ENCODE measurements at places on chromosomes 11 and 22.

GRCh38 chr11:45262900-45263299 is 23.2 kb downstream of the SYT13 start:
- no peak for DNase-seq

DNA sequence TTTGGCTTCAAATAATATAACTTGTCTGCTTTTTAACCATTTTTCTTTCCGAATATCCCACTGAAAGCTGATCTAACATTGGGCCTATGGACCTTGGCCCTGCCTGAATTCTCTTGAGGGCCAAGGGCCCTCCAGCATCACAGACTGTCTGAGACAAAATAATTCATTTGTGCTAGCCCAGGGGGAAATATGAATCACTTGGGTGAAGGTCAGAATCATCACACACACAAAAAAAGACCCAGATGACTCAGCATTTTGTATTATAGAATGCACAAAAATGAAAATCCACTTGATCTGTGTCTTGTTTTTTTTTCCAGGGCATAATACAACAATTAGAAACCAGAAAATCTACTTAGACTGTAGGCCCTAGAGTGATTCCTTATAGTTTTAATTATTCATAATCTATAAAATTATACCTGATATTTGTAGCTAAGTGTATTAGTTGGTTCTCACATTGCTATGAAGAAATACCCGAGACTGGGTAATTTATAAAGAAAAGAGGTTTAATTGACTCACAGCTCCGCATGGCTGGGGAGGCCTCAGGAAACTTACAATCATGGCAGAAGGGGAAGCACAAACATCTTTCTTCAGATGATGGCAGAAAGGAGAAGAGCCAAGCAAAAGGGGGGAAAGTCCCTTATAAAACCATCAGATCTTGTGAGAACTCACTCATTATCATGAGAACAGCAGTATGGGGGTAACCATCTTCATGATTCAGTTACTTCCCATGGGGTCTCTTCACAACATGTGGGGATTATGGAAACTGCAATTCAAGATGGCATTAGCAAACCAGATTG is 15.6 kb upstream of the RDX start:
- DNase-seq, result no peak

DNA sequence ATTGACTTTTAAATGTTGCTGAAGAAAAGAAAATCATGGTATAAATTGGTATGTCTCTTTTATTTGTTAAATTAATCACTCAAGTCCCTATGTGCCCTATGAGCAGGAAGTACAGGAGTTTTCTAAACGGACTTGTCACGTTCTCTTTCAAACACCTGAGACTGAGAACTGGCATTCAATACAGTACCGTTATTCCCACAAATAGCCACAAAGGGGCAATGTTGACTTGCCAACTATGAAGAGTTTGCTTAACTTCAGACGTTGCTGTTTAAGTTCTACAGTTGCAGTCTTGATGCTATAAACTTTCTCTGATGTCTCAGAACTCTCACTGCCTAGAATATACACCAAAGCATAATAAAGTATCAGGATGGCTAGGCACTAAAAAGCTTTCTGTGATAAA is 7.6 kb downstream of the OR56A1 start:
- DNase-seq, result peak; percentile 0

DNA sequence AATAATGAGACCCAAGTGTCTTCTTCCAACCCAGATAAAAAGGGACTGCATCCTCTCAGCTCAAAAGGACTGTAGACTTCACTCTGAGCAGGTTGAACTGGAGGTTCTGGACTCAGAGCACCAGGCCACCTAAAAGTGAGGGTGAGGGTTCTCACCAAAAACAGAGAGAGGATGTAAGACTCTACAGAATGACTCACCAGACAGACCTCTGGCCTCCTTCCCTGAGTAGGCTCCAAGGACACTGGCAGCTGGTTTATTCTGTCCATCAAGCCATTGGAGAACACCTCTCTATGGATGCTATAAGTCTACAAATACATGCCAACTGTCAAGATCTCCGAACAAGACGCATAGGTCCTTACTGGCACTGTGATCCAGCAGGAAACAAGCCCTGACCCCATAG is 27.2 kb downstream of the FEZ1 start:
- no peak for DNase-seq

GRCh38 chr11:4134806-4135205 is 40.2 kb downstream of the RRM1 start:
- no peak for DNase-seq

GRCh38 chr11:115244758-115245157 is 259.5 kb downstream of the CADM1 start:
- no peak for DNase-seq

DNA sequence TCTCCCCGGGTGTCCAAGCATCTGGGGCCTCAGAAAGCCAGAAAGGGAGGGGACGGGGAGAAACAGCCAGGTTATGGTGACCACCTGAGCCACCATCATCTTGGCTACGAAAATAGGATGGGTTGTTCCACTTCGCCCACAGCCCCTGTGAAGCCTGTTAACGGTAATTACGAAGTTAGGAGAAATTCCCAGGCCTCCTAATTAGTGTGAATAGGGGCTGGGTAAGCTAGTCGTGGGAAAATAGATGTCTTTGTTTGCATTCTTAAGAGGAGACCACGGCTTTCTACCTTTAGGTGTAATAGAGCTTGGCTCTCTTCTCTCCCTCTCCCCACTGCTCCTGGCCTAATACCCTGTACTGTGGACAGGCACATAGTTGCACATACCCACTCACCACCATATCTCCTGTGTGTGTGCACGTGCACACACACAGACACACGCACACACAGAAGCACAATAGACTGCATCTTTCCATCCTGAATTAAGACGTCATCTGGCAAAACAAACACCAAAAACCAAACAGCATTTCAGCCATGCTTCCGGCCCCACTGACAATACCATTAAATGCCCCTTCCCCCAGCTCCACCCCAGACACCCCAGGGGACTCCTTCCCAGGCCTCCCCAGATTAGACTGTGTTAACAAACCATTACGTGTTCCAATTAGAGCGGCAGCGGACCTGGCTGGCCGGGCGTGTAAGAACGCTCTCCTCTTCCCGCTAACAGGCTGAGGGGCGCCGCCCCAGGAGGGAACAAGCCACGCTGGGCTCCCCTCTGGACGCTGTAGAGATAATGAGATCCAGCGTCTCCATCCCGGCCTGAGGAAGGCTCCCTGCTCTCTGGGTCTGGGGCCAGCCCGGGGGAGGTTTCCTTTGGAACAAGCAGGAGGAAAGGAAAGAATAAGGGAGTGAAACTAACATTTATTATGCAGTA is 72.8 kb downstream of the TP53I11 start:
- DNase-seq, result no peak

- no peak for DNase-seq
These were observed 100.0 kb upstream of the NNMT start for GRCh38 chr11:114195981-114196731.

GRCh38 chr22:40898850-40899357 is 37.0 kb upstream of the DNAJB7 start:
- DNase-seq, result peak; percentile 12

- no peak for DNase-seq
These were observed 232.5 kb downstream of the RAB38 start for GRCh38 chr11:87942786-87943185.

DNA sequence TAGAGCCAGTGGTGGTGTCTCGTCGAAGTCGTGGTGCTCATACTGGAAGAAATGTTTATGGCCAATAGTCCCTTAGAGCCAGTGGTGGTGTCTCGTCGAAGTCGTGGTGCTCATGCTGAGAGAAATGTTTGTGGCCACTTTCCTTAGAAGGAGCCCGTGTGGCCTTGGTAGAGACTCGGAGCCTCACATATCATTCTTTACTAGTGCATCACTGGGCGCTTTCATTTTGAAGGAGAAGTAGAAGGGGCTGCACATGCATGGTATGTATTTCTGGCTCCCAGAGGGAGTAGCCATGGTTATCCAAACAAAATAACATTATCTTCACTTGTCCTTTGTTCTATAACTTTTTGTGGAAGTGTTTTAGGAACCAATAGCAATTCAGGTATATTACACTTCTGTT is 69.5 kb downstream of the JAM3 start:
- no peak for DNase-seq

DNA sequence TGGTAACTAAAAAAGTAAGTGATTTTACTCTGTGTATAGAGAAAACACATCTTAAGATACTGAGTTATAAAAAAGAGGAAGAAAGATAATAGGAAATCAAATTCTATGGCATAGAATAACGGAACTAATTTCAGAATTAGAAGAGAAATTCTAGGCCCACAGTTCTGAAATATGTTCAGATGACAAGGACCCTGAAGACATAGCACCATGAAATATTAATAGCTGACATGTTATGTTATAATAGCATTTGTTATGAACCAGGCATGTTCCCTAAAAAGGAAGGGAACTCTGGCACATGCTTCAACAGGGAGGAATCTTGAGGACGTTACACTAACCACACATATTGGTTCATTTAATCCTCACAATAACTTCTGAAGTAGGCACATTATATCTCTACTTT is 32.7 kb downstream of the PRDM10 start:
- no peak for DNase-seq

- DNase-seq, result no peak
These were observed 2084.3 kb downstream of the LRRC4C start for GRCh38 chr11:39374963-39375698.

GRCh38 chr11:122593473-122594420 is 61.8 kb upstream of the UBASH3B start:
- no peak for DNase-seq

GRCh38 chr22:46600273-46600796 is 19.9 kb upstream of the GRAMD4 start:
- DNase-seq, result no peak

DNA sequence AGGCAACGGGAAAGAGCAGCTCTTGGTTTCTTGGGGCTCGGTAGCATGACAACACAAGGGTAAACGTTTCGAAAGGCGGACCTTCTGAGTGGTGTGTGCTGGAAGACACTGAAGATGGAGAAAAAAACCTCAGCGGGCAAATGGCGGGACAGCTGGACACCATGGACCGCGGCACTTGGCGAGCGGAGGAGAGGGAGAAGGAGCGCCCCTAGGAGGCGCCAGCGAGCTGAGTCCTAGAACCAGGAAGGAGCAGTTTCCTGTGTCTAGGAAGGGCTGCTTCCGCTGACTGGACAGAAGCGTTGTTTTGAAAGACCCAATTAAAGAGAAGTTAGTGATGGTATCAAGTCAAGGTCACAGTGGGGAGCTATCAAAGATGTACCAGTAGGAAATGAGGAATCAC is 44.0 kb upstream of the OPCML start:
- no peak for DNase-seq

DNA sequence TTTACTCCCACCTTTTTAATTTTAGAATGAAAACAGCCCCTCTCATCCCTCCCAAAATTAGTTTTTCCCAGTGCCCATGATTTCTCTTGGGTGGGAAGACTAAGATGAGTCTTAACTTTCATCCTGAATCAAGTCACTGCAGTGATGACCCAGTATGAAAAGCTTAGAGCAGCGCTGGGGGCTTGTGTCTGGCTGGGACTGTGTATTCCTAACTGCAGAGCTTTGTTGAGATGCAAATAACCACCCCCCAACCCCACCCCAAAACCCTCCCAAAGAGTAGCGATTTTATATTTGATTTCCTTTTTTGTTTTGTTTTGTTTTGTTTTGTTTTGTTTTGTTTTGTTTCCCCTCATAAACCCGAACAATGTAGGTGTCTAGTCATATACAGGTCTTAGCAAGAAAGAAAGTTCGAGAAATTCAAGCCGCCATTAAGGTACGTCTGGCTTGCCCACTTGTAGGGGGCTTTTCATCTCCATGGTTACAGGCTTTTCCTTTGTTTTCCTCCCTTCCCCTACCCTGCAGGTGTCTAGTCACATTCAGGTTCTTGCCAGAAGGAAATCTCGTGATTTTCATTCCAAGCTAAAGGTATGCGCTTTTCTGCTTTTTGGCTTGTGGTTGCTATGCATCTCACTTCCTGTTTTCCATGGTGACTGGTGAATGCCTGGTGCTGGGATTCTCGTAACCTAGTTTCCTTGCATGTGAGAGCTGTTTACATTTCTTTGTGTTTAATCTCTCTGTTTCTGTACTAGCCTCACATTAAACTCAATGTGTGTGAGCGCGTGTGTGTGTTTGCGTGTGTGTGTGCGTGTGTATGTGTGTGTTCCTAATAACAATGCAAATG is 144.6 kb upstream of the RASSF10 start:
- no peak for DNase-seq

DNA sequence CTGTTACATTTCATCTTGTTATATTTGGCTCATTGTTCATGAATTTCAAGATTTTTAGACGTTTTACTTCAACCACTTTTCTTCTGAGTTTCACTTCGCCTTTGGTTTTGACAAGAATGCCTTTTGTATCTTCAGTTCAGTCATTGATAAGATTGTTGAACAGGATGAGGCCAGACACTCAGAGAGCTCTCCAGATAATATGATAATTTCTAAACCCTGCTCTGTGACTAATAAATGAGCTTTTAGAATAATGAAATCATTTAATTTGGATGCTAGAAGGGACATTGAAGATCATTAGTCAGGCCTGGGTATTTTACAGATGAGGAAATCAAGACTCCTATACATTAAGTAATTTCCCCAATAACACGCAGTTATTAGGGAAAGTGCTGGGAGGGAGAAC is 37.2 kb upstream of the GRAMD1B start:
- DNase-seq, result no peak

- DNase-seq, result no peak
These were observed 866 bp upstream of the RRM1 start for GRCh38 chr11:4093519-4094347.

DNA sequence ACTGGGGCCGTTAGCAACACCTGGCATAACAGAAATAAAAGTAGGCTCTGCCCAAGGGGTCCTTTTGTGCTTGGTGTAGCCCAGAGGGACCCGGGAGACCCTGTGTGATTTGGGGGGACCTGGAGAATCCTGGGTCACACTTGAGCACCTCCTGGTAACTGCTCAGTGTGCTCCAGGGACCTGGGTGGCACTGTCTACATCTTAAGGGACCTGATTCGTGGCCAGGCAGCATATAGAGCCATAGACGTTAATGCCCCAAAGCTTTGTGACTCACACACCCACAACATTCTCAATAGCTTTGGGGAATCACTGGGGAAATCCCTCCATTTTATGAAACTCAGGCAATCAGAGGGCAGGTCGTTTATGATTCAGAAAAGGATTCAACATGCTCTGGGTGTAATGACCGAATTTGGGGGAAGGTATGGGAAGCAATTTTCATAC is 3.6 kb upstream of the IGF2 start:
- DNase-seq, result no peak

GRCh38 chr11:1127664-1128162 is 30.0 kb upstream of the MUC5AC start:
- no peak for DNase-seq

GRCh38 chr22:39999144-39999757 is 4.5 kb downstream of the FAM83F start:
- DNase-seq, result no peak

DNA sequence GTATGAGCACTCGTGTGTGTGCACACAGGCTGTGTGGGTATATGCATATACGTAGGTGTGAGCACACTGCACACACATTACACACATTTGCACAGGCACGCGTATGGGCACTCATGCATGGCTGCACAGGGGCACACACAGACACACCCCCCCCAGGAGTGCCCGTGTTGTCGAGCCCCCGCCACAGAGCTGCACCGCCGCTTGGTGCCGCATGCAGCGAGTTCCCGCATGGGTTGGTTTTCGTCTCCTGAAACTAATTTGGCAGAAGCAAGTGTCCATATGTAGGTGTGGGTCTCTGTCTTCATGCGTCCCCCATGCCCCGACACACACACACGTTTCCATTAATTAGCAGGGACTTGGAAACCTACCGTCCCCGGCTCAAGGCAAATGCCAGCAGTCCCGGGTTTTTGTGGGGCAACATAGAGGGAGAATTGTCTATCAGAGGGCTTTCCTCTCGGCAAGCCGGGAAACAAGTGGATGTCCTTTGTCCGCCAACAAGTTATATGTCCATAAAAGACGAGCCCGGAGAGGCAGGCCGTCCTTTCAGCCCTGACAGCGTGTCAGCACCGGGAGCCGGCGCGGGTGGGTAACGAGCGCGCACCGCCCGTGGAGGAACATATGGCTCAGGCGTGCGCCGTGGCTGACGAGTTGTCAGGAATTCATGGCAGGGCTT is 1291.7 kb downstream of the BRD1 start:
- DNase-seq, result no peak

Data from GDM1 (cell line).